Bladder microvascular endothelial cell (primary cell): ENCODE measurements at places on chromosomes 7 and 10. TPM values are rescaled to one million over a fixed set of nuclear protein-coding genes. Genes with fewer than 3 reads are reported as not detected.

Gene EPDR1
- 1.4 and 2.8 TPM in 2 replicates for total RNA-seq

Gene ETV1
- total RNA-seq = 2.6 and 4.5 TPM in 2 replicates

Gene CALML3
- not detected in 2 replicates for total RNA-seq

Gene RPP30
- 29.8 and 30.6 TPM in 2 replicates for total RNA-seq

Gene NXPH1
- total RNA-seq = not detected in 2 replicates

Gene NEUROD6
- total RNA-seq = not detected in 2 replicates

Gene CRPPA
- total RNA-seq = 0.97 and 2.1 TPM in 2 replicates

Gene LIPF
- total RNA-seq = not detected in 2 replicates

Gene VGF
- total RNA-seq = not detected in 2 replicates

Gene SCART1
- 0.49 and 1.2 TPM in 2 replicates for total RNA-seq

Gene GNGT1
- not detected in 2 replicates for total RNA-seq

Gene CACNB2
- total RNA-seq = not detected in 2 replicates

Gene HILPDA
- total RNA-seq = 6.8 and 10.7 TPM in 2 replicates

Gene GIMAP4
- total RNA-seq = 131 and 293 TPM in 2 replicates

Gene ERVW-1
- not detected in 2 replicates for total RNA-seq

Gene TMEM26
- total RNA-seq = not detected in 2 replicates

Gene DOCK4
- 87.1 and 183 TPM in 2 replicates for total RNA-seq

Gene SLC39A12
- not detected in 2 replicates for total RNA-seq

Gene ANKRD30A
- not detected in 2 replicates for total RNA-seq

Gene IRF5
- under 0.01 and 0.19 TPM in 2 replicates for total RNA-seq

Gene MMP21
- total RNA-seq = 0.57 TPM in 1 of 2 replicates, not detected in the other

Gene OR2A7
- not detected in 2 replicates for total RNA-seq

Gene VWC2
- not detected in 2 replicates for total RNA-seq

Gene SPDYE3
- not detected in 2 replicates for total RNA-seq

Gene CYP2C8
- total RNA-seq = not detected in 2 replicates

Gene LAMB4
- 0.06 and 0.16 TPM in 2 replicates for total RNA-seq

Gene GNG11
- total RNA-seq = 235 and 256 TPM in 2 replicates

Gene CAMK1D
- 0.49 and 3.1 TPM in 2 replicates for total RNA-seq

Gene ENO4
- not detected in 2 replicates for total RNA-seq

Gene WIPF3
- 0.25 TPM in 1 of 2 replicates, not detected in the other for total RNA-seq

Gene NKX2-3
- under 0.01 TPM in 1 of 2 replicates, not detected in the other for total RNA-seq

Gene LRCH4
- 7.3 and 8.6 TPM in 2 replicates for total RNA-seq

Gene SFRP5
- total RNA-seq = not detected in 2 replicates

Gene MKX
- under 0.01 and 0.19 TPM in 2 replicates for total RNA-seq

Gene CDHR1
- under 0.01 and 0.13 TPM in 2 replicates for total RNA-seq

Gene ZNF488
- total RNA-seq = 0.13 TPM in 1 of 2 replicates, not detected in the other

Gene HOXA4
- 0.16 and 0.57 TPM in 2 replicates for total RNA-seq

Gene GPR22
- total RNA-seq = under 0.01 TPM in 1 of 2 replicates, not detected in the other

Gene TYSND1
- 3.7 and 5.0 TPM in 2 replicates for total RNA-seq

Gene ADAP1
- total RNA-seq = 1.1 and 4.3 TPM in 2 replicates

Gene LEP
- total RNA-seq = not detected in 2 replicates
